ENCODE measurements at places on chromosomes 13 and 19.

DNA sequence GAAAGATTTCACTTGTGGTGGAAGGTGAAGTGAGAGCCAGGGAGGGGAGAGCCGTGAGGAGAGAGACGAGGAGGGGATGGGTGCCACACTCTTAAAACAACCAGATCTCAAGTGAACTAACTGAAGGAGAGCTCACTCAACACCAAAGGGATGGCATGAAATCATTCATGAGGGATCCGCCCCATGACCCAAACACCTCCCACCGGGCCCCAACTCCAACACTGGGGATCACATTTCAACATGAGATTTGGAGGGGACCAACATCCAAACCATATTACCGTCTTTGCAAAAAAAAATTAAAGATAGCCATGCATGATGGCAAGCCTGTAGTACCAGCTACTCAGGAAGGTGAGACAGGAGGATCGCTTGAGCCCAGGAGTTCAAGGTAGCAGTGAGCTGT is 34.9 kb upstream of the POP4 start:
- DNase-seq: no peak

DNA sequence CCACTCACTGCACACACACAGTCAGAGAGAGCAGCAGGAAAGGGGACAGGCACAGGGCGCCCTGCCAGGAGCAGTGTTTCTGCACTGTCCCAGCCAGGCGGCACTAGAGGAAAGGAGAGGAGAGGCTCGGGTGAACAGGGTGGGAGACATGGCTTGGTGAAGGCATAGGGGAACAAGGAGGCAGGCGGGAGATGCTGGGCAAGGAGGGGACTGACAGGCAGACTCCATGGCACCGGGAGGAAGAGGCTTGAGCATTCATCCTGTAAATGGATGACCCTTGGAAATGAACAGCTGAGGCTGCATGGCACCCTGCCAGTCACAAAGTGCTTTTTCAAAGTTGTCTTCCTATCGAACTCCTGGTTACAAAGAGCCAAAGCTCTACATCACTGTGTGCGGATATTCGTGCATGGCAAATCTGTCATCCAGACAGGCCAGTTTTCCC is 22.4 kb downstream of the MED26 start:
- no peak for DNase-seq

- no peak for DNase-seq
Measured at GRCh38 chr13:92573467-92574057, 653.0 kb upstream of the GPC6 start.

- DNase-seq: peak; percentile 98
Measured at GRCh38 chr19:56538254-56538760, 441 bp upstream of the ZFP28 start.

DNA sequence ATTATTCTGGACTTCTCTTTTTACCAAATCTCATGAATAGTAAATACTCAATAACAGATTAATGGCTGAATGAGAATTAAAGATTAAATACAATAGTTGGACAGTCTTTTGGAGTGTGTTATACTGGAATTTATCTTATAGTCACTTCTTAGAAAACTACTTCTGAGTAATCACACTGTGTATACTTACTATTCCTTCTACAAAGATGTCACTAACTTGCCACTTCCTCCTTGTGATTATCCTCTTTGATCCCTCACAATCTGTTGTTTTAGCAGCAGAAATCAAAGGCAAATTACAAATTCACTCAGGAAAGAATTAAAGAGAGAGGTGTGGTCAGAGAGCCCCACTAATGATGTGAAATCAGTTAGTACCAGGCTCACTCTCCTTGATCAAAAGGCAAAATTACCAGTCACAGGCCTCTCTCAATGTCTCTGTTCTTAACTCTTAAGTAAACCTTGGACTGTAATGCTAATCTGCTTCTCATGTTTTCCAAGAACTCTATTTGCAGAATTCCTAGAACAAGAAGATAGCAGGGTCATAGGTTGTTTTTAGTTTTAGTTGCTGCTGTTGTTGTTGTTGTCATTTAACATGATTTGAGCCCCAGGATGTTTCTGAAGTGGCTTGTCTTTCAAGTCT is 37.3 kb upstream of the FNDC3A start:
- DNase-seq: no peak

Data from AG08395 (cell line).